CD4-positive, alpha-beta T cell treated with Interleukin-1 beta for 1 hour (primary cell): ENCODE measurements at places on chromosomes 13 and 19.

DNA sequence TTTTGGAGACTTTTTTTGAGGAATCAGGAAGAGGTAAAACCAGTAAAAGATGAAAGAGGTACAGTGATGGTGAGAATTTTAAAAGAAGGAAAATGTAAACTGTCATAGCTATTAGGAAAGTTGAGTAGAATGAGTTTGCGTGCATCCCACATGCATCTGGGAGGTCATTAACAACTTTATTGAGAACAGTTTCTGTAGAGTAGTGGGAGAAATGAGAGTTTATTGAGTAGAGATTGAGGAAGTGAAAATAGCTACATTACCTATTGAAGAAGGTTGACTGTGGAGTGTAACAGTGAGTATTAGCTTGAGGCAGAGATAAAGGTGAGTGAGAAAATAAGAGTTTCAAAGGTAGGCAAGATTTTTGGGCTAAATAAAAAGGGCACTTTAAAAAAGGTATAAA is 38.7 kb downstream of the BRCA2 start:
- no peak for DNase-seq

DNA sequence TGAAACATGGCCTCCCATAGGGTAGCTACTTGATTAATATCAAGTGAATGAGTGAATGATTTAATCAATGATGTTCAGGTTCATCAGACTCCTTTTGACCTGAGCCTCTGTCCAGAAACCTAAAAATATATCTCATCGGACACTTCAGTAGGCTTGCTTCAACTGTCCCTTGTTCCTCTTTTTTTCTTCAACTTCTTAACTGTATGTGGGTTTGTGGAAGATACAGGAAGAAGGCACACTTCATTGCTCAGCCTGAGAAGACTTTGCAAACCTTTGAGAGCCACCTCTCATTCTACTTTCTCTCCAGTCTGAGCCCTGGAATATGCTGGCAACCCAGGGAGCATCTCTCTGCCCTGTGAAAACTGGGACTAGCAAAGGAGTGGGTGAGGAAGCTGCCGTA is 557.0 kb downstream of the FGF9 start:
- no peak for DNase-seq

DNA sequence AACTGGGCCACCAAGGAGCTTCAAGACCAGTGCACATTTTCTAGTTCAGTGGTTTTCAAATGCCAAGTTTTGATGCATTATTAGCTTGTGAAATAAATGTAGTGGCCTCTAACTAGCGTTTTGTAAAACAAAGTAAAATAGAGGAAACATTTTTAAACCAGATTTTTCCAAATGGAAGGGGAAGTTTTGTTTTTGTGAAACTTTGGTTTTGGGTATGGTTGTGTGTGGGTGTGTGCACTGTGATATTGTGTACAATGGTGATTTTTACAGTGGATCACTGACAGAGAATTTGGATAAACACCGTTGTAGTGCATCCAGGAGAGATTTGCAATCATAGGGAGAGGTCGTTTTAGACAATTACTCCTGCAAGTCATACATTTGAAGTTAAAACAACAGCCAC is 108.9 kb downstream of the SLC7A1 start:
- DNase-seq = no peak

- no peak for DNase-seq
Measured at GRCh38 chr19:35178701-35179100, 24.2 kb downstream of the FXYD5 start.

DNA sequence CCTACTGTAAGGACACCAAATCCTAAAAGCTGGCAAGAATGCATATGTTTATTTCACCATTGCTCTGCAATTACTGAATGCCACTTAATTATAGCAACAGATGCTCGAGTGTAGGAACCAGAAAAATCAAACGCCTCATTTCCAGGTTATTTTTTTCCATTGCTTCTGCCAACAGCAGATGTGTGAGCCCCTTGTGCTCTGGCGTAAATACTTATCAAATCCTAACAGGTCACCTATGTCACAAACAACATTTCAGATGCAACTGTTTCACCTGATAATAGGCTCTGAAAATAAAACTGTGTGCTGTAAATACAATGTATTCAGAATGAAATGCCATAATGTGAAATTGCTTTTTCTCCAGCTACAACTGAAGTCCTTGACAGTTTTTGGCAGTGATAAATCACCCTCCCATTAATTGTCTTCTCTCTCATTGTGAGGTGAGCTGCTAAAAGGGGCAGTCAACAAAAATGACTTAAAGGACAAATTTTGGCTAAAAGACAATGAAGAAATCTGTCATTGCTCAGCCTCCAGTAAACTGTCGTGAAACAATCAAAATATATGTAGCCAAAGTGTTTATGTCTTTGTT is 344.0 kb downstream of the DACH1 start:
- no peak for DNase-seq

- DNase-seq = no peak
Measured at GRCh38 chr19:58516964-58517833, 2.4 kb downstream of the ZBTB45 start.

- no peak for DNase-seq
Measured at GRCh38 chr19:41362143-41362847, 1.7 kb downstream of the B9D2 start.

DNA sequence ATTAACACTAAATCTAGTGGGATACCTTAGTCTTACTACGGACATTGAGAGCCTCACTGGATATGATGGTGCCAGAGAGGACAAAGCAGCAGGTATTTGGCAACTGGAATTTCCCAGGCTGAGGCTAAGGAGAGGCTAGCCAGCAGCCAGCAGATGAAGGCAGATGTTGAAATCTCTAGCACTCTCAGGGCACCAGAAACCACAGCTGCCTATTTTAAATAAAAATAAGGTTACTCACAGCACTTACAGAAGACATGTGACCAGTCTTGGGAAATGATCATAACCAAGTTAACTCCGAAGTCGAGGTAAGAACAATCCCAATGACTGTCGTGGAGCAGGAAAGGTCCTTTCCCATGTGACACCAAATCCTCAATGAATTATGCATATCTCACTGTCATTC is 1726.0 kb downstream of the EFNB2 start:
- DNase-seq = no peak

DNA sequence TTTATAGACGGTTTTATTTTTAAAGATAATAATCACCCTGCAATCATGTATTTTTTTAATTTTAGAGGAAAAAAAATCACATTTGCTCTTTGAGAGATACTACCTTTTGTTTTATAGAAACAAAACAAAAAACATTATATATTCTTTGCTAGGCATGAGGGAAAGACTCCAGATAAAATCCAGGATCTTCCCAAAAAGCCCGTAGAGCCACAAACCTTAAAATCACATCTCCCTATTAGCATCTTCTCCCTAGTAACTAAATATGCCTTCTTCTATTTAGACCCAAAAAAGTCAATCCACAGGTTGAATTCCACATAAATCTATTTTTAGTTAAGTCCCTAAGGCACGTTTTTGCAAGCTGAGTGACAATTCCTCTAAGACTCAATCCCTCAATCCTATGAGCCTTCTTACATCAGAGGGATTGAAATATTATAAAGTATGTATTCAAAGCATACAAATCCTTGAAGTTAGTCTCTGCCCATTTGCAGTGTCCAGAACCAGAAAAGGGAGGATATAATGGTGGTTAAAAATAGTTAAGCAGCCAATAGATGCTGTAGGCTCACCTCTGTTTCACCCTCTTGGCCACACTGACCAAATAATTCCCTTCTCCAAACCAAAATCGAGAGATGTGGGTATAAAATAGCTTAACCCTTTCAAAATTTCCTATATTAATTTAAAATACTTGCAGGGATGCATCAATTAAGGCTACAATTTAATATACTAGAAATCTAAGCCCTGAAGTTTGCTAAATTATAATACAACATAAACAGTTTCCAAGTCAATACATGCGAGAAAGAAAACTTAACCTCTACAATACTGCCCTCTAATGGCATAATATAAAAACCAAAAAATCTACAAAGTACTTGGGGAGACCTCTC is 64.0 kb downstream of the SERP2 start:
- no peak for DNase-seq

DNA sequence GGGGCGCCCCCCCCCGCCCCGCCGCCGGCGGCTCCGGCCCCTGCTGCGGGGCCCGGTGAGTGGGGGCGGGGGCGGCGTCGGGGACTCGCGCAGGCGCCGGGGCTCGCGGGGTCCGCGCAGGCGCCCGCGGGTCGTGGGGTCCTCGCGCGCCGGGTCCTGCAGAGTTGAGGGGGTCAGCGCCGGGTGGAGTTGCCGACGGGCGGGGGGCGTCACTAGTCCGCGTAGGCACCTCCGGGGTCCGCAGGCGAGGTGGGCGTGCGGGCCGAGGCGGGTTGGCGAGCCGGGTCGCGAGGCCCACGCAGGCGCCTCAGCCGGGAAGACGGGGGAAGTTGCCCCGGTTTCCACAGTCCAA is 365 bp downstream of the PPP6R1 start:
- peak; percentile 60 for DNase-seq

DNA sequence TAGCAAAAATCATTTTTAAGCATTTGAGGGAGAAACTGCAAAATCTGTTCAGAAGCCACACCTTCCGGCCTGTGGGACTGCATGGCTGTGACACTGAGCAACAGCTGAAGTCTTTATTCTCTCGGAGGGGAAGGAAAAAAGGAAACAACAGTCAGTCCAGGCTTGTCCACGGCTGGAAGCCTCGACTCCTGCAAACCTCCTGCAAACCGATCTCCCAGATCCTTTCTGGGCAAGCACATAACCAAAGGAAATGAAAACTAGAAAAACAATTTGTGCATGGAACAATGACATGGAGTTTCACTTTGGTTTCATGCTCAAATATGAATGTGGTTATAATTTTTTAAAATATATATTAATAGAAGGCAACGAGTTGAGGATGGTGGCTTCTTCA is 1.0 kb downstream of the COL4A1 start:
- DNase-seq = no peak

- DNase-seq = peak; percentile 75
Measured at GRCh38 chr13:26482451-26483197, 74.9 kb upstream of the WASF3 start.

GRCh38 chr19:1266129-1266915 is 2.8 kb upstream of the CIRBP start:
- peak; percentile 93 for DNase-seq

- DNase-seq = no peak
Measured at GRCh38 chr19:47274891-47275761, 441 bp downstream of the INAFM1 start.

DNA sequence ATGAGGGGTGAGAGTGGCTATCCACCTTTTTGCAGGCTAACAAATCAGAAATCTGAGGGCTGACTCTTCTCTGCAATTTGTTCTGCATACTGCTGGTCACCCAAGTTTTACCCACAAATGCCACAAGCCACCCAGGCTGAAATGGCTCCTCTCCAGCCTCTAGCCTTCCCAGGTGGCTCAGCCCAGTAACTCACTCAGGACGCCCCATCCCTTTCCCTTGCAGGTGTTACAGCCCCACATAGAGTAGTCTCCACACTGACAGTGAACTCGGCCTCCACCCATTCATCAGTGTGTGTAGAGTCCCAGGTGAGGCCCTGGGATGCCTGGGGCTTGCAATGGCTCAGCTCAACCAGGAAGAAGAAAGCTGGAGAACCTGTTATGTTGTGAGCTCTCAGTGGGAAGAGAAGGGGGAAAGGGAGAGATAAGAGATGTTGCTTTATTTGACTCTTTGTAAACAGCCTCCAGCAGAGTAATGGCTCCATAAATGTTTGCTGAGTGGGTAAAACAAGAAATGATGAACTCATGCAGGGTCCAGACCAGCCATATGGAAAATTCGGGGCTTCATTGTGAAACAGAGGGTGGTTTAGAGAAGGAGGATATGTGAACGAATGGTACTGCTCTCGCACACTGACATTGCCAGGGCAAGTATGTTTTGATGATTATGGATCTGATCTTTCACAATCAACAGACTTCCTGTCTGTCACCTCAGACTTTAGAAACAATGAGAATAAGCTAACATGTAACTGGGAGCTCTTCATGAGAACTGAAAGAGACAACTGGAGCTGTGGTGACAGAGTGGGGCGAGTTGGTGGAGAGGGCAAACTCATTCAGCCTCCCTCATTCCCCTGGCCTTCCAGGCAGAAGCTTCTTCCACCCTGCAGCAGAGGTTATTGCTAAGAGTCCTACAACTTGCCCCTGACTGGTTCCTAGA is 74.2 kb upstream of the RFC3 start:
- no peak for DNase-seq

- no peak for DNase-seq
Measured at GRCh38 chr19:37362733-37363132, 8.2 kb upstream of the ZNF527 start.

DNA sequence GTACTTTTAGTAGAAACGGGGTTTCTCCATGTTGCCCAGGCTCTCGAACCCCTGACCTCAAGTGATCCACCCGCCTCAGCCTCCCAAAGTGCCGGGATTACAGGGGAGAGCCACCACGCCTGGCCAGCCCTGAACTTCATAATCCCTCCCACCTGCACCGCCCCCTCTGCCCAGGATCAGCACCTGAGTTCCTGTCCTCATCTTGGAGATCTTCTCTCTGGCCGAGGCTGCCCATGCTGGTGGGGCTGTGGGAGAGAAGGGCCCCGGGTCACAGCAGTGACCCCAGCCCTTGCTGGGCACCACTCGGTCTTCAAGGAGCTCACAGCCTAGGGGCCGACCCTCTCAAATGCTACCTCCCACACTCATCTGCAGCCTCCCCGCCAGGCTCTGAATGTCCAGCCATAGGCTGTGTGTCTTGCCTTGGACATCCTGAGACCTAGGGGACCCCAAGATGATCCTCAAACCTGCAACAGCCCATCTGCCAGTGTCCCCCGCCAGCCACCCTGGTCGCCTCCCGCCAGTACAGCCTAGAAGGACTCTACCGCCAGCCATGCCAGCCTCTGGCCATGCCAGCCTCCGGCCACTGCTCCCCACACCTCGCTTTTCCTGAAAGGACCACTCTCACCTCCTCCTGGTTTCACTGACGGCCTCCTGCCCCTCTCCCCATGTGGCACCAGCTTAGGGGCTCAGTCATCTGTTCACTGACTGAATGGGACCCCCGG is 1.5 kb downstream of the ATP8B3 start:
- DNase-seq = no peak

DNA sequence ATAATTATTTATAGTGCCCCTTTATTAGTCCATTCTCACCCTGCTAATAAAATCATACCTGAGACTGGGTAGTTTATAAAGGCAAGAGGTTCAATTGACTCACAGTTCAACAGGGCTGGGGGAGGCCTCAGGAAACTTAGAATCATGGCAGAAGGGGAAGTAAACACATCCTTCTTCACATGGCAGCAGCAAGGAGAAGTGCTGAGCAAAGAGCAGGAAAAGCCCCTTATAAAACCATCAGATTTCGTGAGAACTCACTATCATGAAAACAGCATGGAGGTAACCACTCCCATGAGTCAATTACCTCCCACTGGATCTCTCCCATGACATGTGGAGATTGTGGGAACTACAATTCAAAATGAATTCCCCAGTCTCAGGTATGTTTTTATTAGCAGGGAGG is 89.9 kb upstream of the STARD13 start:
- DNase-seq = no peak

DNA sequence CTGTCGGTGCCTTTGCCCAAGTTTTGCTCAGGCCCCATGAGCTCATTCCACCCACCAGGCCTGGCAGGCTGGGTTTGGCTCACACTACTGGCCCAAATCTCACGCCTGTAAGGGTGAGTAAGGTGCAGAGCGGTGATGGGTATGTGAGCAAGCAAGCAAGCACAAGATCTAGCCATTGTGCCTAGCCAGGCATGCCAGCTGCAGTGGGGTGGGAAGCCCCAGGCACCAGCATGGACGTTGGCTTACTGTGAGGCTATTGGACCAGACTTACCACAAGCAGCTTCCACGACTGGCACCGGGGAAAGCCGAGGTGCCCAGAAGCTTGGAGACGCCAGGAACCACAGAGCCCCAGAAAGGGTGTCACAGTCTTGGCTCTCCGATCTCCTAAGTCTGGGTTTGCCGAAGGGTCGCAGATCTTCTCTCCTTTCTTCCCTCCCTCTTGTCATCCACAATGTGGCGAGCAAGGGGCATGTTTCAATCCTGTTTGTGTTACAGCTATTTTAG is 2659.4 kb upstream of the PCDH20 start:
- no peak for DNase-seq
